ENCODE measurements at places on chromosomes 16 and 17.

- DNase-seq = no peak
These were observed 3.6 kb downstream of the PNMT start for GRCh38 chr17:39671651-39672521.

GRCh38 chr17:67830440-67830839 lies 5.1 kb downstream of the BPTF start:
- DNase-seq = no peak

DNA sequence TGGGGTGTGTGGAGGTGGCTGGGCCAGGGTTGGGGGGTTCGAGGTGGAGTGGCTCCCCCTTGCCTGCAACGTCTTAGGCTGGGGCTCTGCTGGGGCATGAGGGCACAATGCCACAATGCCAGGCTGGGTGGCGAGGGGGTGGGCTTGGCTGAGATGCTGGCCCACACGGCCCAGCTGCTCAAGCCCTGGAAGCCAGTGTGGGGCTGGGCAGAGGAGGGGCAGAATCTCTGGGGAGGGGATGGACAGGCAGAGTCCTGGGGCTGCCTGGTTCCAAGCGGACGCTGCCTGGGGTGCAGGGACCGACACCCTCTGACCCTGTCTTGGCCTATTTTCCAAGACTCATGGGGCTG lies 37.5 kb upstream of the SSTR5 start:
- DNase-seq = no peak

DNA sequence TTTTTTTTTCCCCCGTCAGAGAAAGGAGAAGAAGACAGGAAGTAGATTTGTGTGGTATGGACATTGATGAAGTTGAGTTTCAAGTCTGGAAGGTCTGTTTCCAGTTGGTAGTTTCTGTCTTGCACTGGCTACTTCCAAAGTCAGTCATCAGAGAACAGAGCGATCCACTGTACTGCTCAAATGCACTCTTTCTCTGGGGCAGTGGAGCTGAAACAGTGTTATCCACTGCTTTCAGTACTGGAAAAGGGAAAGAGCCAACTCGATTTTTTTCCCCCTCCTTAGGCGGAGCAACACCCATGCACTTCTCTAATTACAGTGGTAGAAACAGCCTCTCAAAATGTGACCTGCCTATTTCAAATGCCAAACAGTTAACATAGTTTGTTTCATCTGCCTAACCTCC lies 7.4 kb downstream of the PRKCA start:
- no peak for DNase-seq

- no peak for DNase-seq
These were observed 3.7 kb downstream of the DUSP14 start for GRCh38 chr17:37493249-37494027.

GRCh38 chr16:13935408-13935807 lies 15.5 kb downstream of the ERCC4 start:
- DNase-seq = no peak

DNA sequence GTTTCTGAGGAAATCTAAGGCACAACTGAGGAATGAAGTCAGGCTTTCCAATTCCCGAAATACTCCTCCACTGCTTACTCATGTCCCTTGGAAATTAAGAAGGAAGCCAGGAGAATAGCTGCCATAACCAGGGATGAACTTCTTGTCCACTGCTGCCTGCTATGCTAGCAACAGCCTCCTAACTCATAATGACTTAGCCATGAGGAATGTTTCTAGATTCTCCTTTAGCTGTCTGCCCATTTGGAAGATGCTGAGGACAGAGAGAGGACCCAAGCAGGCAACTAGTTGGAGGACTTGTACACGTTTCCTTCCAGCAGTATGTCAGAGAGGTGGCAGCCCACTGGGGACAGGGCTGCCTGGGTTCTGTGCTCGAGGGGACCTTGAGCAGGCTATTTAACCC lies 939 bp upstream of the CCL2 start:
- no peak for DNase-seq

DNA sequence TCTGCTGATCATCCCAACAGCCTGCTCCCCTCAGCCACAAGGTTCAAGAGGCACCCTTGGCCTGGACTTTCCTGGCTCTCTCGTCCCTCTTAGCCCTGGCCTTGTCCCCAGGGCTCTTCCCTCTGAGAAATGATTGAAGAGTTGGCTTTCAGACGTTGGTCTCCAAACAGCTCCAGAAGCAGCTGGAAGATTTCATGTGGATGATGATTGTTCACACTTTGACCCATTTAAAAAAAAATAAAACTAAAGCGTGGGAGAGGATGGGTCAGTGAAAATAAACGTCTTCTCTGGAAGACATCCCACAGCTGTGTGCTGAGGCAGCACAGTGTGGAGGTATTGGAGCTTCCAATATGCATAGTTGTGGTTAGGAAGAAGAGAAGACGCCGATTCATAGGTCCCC lies 54.7 kb upstream of the CDH11 start:
- DNase-seq = no peak

DNA sequence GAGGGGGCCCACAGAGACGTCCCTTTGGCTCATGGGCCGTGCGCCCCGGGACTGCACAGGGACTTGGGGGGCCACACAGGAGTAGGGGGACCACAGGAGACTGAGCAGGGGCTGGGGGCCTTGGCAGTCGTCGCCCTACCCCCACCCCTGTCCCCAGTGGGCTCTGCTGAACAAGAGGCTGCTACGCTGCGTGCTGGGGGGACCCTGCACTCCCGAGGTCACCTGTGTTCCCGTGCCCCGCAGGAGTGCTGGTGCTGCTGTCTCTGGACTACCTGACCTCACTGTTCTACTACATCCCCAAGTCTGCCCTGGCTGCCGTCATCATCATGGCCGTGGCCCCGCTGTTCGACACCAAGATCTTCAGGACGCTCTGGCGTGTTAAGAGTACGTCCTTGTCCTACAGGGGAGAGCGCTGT lies 14.4 kb upstream of the RNF213 start:
- no peak for DNase-seq

GRCh38 chr16:1775006-1775845 lies 2.3 kb upstream of the MRPS34 start:
- DNase-seq = no peak

- no peak for DNase-seq
These were observed 44.5 kb downstream of the AATF start for GRCh38 chr17:36993227-36993626.

GRCh38 chr16:16867973-16868372 lies 489.0 kb downstream of the NPIPA7 start:
- no peak for DNase-seq

DNA sequence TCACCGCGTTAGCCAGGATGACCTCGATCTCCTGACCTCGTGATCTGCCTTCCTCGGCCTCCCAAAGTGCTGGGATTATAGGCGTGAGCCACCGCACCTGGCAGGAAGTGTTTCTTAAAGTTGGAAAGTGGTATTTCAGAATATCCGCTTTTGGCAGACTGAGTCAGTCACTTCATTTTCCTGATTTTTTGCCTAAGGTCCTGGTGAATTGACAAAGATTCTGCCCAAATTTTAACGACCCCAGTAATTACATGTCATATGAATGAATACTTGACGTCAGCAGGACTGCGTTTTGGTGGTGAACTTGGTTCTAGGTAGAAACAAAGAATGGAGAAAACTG lies 4.5 kb upstream of the BRCA1 start:
- no peak for DNase-seq

DNA sequence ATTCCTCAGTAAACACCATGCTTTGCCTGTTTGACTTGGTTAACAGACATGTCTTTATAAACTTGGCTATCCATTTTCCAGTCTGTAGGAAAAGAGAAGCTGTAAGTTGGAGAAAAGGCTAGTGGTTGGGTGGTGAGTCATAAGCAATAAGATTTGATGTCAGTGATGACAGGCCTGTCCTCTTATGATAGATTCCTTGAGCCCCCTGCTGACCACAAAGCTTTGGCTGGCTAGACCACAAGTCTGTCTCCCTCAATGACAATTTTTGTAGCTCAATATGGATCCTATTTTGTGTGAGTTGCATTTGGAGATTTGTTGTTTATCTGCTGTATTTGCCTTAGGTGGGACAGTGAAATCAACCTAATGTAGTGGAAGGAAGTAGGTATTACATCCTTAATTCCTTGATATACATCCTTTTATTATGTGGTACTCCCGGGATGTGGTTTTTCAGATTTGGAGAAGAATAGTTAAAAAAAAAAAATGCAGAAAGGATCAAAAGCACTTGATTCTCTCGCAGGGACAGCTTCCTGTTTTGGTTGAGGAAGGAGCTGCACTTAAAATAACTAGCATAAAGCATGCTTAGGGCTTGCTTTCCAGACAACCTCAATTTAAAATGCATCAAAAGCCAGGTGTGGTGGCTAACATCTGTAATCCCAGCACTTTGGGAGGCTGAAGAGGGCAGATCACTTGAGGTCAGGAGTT lies 67.4 kb downstream of the SIAH1 start:
- no peak for DNase-seq

GRCh38 chr16:23691483-23692189 lies 12.9 kb downstream of the PLK1 start:
- DNase-seq = no peak

DNA sequence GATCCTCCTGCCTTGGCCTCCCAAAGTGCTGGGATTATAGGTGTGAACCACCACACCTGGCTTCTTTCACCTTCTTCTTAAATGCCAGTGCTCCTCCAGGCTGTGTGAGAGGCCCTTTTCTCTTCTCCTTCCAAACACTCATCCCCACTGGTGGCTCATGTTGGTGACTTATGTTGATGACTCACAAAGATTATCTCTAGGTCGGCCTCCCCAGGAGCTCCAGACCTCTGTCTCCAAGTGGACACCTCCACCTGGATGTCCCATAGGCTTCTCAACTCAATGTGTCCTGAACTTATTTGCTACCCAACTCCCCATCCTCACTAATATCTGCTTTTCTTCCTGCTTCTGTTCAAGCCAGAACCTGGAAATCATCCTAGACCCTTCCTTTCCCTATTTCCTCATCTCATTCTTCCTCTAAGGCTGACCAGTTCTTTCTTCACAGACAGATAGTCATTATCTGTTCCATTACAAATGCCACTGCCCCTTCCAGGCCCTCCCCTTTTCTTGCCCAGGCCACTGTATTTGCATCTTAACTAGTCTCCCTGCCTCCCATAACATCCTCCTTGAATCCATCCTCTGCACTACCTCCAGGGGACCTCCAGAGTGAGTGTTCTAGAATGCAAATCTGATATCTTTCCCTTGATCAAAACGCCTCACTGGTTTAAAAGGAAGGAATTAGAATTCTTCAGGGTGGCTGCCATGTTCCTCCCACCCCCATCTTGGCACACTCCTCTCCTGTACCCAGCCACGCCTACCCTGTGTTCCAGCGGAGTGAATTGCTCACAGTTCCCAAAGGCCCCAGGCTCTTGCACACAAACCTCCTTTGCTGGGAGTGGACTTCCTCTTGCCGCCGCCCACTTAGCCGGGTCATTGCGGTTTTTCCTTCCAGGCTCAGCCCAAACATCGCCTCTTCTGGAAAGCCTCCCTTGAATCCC lies 34.8 kb upstream of the FBXO47 start:
- no peak for DNase-seq

DNA sequence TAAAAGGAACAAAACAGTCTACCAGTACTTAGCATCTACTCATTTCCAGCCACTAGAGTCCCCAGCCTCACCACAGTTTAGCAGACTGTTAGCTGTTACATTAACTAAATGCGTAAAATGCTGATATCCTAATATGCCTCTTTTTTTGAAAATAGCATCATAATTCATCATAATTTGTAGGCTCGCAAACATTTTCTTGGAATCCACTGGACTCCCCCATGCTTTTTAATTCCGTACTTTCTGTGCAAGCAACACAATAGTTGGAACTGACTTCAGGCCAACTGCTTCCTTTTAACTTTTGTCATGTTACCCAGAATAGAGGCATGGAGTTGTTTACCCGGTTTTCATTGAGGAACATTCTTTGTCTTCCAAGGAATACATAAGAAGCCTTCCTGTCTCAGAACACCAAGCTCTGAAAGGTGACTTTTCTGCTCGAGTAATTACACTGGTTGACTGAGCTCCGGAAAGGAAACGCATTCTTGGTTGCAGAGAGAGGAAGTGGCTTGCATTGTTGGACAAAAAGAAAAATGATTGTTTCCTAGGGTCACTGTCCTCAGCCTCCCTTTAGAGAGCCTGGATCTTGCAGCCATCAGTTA lies 30.9 kb upstream of the SEC14L1 start:
- DNase-seq = no peak

- DNase-seq = no peak
These were observed 12.6 kb upstream of the KLHL36 start for GRCh38 chr16:84635702-84636101.

DNA sequence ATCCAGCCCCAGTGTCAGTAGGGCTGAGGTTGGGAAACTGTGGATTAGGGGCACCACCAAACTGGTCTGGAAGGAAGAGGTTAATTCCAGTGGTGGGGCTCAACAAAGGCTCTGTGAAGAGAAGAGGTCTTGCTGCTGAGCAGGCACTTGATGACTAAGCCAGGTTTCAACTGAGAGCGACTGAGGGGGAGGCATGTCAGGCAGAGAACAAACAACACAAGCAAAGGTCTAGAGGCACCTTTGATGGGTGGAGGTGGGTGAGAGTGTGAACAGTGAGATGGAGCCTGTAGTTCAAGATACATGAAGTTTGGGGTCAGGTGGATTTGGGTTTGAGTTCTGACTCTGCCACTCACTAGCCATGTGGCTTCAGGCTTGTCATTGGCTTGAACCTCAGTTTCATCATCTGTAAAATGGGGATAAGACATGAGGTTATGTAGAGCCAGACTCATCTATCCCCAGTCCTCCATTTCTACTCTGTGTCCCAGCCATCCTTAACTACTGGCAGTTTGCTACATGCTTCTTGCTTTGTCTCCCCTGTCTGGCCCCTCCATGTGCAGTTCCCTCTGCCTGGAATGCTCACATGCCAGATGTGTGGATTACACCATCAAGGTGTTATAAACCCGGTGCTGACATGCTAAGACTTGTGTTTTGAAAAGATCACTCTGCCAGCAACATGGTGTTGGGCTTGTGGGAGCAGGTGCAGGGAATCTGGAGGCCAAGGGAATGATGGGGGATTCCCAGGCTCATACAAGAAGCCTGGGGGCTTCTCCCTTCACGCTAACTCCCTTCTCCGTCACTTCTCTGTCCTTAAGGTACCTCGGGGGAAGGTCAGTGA lies 3.0 kb upstream of the RMI2 start:
- DNase-seq = no peak

- no peak for DNase-seq
These were observed 45.3 kb upstream of the MSI2 start for GRCh38 chr17:57210972-57211411.

DNA sequence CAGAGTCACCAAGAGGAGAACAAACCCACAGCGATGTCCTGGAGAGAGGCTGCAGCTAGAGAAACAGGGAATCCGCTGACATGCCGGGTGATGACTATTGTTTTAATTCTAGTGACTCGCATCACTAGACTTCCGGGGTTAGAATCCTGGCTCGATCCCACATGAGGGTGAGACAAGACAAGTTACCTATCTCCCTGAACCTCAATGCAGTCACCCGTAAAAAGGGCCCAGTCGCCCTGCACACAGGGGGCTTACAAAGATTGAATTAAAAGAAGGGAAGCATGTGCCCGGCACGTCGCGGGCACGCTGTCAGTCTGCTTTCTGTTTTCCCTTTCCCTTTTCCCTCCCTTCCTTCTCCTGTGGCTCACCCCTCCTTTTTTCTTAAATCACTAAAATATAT lies 212.9 kb upstream of the FOXF1 start:
- DNase-seq = no peak
